ENCODE measurements at places on chromosomes 7 and 10.

GRCh38 chr10:98270073-98270740 lies 2.2 kb upstream of the LOXL4 start:
- DNase-seq = peak; percentile 23

- DNase-seq = no peak
Measured at GRCh38 chr10:535051-535450, 154.4 kb downstream of the DIP2C start.

DNA sequence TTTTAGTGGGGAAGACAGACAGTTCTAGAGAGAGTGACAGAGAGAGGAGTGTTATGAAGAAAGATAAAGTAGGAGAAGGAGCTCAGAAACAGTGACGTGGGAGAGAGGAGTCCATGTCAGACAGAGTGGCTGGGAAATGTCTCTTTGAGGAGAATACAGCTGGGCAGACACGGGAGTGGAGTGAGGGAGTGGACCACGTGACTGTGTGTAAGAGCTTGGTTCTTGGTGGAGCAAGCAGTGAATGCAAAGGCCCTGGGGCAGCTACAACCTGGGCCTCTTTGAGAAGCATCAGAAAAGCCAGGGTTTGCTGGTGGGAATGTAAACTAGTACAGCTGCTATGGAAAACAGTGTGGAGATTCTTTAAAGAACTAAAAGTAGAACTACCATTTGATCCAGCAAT lies 11.9 kb upstream of the PLEKHS1 start:
- no peak for DNase-seq

GRCh38 chr7:44735403-44736165 lies 13.1 kb upstream of the ZMIZ2 start:
- no peak for DNase-seq

- no peak for DNase-seq
Measured at GRCh38 chr7:5584821-5585220, 161.2 kb upstream of the TNRC18 start.

DNA sequence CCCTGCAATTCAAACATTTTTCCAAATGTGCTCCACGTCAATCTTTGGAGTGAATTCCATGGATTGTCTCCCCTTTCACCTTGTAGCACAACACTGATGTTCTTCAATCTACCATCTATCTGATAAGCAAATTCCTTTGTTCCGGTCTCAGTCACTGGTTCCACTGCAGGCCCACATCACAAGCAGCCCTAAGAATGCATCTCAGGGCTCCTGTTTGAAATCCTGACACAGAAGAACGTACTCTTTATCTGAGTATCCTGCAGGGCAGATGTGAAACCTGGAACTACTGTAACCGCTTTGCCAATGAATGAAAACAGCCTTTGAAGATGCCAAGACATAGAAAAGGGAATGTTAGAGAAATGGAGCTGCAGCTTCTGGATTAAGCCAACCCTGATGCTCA lies 62.9 kb upstream of the FAM133B start:
- no peak for DNase-seq

- no peak for DNase-seq
Measured at GRCh38 chr10:107085665-107086525, 78.6 kb downstream of the SORCS1 start.

DNA sequence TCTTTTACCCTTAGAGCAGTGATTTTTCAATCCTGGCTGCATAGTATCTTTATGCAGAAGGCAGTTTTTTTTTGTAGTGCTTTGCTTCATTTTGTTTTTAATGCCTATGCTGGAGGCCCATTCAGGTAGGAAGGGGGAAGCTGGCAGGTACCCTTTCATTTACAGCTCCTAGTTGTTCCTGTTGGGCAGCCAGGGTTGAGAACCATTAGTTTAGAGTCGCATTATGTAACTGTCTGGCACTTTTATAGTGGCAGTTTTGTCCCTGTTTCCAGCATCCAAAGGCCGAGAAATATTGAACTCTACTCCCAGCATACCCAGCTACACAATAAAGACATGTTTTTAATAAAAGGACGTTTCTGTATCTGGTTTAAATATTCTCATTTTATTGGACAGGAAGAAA lies 110.6 kb downstream of the CCDC3 start:
- DNase-seq = no peak

DNA sequence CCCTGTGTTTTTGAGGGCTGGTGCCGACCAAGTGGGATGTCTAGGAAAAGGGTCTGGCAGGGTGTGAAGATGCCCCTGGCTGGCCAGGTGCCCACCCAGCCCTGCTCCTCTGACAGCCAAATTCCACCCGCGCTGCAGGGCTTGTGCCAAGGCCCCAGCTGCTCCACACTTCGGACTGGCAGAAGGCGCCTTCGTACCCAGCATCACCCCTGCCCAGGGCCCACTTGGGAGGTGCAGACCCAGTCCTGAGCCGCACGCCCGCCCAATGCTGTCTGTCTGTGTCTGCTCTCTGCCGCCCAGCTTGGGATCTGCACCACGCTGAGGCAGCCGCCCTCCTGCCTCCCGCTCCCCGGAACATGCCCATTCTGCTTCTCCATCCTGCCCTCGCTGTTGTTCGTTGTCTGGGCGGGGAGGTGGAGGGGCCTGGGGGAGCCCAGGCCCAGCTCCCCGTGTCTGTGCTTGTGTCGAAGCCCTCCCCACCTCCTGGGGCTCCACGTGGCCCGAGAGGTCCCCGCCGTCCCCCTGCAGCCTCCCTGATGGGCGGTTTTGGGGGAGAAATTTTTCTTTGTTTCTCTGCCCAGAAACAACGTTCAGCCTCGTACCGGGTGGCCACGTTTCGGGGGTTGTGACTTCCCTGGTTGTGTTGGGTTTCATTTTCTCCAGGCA lies 36.9 kb upstream of the PPIF start:
- DNase-seq = no peak

GRCh38 chr10:63064706-63065105 lies 68.4 kb upstream of the NRBF2 start:
- no peak for DNase-seq

GRCh38 chr10:70283445-70284399 lies at the start of gene NPFFR1:
Gene NPFFR1 (minus strand): TSS chr10:70284004. CDS start chr10:70283676, 328 bp downstream.
- no peak for DNase-seq

DNA sequence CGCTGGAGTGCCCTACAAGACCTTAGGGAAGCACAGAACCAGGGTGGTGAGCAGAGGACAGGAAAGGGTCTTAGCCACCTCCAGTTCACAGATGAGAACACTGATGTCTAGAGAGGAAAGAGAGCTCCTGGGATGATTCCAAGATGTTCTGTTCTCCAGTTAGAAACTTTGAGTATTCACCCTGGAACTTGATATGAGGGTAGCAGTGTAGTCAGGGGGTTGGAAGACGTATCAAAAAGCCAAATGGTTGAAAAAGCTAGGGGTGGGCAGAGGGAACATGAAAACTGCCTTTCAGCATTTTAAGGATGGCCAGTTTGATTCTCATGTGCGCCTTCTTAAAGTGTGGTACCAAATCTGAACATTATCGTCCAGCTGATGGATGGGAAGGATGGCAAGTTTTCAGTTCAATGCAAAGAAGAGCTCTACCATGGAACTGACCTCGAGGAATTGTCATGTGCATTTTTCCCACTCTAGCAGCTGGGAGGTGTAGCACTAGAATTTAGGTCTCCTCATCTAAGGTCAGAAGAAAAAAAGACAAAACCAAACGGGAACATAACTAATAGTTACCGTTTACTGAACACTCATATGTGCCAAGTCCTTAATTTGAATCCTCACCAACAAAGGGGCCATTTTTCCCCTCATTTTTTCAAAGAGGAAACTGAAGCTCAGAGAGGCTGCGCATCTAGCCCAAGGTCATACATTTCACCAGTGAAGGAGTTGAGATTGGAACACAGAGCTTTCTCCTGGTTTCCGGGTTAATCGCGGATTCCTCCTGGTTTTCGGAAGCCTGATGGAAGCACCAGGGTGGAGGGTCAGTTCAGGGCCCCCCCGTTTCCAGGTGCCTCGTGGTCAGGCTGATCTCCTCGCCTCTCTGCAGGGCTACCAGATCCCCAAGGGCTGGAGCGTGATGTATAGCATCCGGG lies 6.0 kb upstream of the CYP26A1 start:
- DNase-seq = no peak

GRCh38 chr7:104442481-104442880 lies 114.1 kb downstream of the LHFPL3 start:
- no peak for DNase-seq

DNA sequence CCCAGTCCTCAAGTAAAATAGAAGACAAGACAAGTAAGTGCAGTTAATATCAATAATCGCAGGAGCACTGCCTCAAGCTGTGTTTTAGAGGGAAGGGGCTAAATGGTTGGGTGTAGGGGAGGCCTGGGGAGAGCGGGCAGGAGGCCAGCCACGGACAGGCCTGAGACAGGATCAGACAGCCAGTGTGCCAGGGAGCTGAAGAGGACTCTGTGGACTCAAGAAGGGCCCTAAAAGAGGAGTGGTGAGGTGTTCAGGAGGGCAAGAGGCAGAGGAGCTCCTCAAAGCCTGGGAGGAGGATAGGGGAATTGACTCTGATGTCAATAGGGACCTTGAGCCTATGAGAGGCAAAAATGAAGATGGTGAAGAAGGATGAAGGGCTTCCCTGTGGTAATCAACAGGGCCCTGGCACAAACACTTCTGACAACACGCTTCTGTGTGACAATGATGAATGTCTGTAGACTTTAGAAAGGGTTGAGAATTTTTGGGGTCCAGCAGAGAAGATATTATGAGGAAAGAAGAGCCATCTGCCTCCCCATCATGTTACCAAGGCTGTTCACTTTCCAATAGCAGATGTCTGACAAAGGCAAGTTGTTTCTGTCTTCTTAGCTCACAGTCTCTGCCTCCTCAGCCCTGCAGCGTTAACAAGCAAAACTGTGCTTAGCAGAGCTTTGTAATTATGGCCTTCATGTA lies 2.4 kb upstream of the PTPRE start:
- no peak for DNase-seq

GRCh38 chr10:71769279-71769823 lies 4.0 kb downstream of the VSIR start:
- DNase-seq = no peak

DNA sequence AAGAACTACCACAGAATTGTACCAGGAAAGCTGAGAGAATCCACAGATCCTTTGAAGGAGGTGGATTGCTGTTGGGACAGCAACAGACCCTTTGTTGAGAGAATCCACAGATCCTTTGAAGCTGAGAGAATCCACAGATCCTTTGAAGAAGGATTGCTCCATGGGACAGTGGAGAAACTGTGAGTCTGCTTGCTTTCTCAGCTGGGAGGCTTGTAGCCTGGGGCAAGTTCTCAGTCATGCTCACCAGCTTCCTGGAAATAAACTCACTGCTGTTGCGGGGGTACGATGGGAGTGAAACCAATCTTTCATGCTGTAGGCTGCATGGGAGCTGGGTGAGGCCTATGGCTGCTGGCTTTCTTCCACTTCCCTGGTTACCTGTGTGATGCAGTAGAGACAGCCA lies 106.3 kb downstream of the C7orf25 start:
- DNase-seq = no peak

DNA sequence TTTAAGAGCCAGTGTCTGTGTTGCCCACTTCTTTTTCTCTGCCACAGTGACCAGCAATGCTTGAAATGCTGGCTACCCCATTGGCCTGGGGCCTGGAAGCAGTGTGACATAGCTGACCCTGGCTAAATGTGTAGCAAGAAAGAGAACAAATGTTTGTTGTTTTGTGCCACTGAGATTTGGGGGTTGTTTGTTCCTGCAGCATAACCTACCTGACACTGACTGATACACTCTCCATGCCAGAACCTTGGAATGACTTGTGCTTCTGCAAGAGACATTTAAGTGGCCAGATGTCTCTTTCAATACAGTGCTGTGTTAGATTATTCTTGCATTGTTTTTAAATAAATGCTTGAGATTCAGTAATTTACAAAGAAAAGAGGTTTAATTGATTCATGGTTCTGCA lies 411.5 kb downstream of the TYW1 start:
- no peak for DNase-seq

DNA sequence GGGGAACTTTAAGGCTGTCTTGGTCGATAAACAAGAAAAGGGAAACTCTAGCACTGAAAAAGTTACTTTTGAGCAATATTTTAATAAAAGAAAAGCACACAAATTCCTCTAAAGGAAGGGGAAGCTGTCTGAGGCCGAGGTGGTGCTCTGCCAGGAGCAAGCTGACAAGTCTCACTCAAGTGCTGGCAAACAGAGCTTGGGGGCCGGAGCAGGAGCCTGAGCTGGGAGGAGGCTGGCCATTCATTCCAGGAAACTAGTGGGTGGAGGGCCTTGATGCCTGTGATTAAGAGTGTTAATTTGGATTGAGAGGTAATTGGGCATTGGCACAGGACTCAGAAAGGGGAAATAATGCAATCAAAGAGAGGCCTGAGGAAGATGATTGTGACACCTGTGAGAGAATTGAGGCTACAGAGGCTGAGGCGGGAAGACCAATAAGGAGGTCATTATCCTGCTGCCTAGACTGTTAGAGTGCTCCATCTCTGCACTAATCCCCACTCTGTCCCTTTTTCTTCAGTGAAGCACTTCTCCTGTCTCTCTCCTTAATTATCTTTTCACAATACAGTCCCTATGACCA lies 154.9 kb upstream of the COL1A2 start:
- DNase-seq = no peak

- no peak for DNase-seq
Measured at GRCh38 chr10:10886861-10887531, 130.7 kb upstream of the CELF2 start.

GRCh38 chr7:111018960-111019736 lies 71.8 kb upstream of the LRRN3 start:
- DNase-seq = no peak

DNA sequence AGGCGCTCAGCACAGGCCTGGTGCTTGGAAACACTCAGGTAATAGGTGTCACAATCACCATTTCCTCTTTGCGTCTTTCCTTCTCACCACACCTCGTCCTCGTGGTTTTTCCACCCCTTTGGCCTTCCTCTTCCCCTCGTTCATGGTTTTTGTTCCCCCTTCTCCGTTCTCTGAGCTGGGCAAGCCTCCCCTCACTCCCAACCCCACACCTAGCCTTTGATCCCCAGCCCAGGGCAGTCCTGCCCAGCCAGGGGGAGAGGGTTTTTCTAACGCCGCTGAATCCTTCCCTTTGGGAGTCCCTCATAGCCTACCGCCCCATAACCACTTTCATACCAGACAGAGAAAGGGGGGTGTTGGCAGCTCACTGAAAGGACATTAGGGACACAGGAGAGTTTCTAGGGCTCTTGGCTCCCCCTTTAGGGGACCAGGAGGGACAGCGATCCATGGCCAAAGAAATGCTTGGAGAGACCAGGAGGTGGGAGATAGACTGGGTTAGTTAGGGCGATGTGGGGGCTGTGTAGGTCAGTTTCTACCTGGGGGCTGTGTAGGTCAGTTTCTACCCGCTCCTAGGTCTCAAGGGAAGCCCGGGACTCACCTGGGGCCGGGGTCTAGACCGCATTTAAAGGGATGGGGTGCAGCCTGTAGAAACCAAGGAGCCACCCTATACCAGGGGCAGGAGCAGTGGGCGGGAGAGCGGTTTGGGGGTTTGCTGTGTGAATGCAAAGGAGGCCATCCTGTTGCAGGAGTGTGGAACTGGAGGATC lies 1.4 kb downstream of the EPHB4 start:
- no peak for DNase-seq

- DNase-seq = no peak
Measured at GRCh38 chr10:6309816-6310215, 107.1 kb downstream of the PFKFB3 start.

GRCh38 chr7:2123360-2123759 lies 109.4 kb downstream of the MAD1L1 start:
- DNase-seq = peak; percentile 95

Data from NCI-H510A (cell line).